ENCODE measurements at places on chromosomes 11 and 22. TPM values are rescaled to one million over a fixed set of nuclear protein-coding genes. Genes with fewer than 3 reads are reported as not detected.
A peak's percentile ranks its signal among the peaks of the same experiment; 100 is the strongest.

DNA sequence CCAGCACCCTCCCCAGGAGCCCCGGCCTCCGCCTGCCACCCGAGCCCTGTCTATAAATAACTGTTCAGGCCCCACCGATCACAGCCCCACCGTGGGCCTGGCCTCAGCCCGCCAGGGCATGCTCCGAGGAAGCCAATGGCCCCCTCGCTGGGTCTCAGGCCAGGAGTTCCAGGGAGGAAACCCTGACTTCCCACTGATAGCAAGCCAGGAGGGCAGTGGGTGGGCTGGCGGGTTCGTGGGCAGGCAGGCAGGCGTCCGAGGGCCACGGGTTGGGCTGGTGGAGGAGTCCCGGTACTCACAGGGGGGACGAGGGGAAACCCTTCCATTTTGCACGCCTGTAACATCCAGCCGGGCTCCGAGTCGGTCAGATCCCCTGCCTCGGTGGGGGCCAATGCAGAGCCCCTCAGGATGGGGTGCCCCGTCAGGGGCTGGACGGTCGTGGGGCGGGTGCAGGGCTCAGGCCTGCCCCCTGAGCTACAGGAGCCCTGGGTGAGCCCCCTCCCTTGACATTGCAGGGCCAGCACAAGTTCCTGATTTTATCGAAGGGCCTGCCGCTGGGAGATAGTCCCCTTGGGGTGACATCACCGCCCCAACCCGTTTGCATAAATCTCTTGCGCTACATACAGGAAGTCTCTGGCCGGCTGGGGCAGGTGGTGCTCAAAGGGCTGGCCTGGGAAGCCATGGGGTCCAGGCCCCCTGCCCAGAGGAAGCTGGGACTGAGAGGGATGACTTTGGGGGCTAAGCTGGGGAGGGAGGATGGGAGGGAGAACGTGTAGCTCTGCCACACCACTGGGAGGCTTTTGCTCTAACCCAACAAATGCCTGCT lies at the start of gene SPI1:
TSS of gene SPI1 (minus strand) at position 538 of the 826 bp plus-strand sequence. CDS start at position 344, 194 bp downstream.
- DNase-seq, result peak; percentile 26

DNA sequence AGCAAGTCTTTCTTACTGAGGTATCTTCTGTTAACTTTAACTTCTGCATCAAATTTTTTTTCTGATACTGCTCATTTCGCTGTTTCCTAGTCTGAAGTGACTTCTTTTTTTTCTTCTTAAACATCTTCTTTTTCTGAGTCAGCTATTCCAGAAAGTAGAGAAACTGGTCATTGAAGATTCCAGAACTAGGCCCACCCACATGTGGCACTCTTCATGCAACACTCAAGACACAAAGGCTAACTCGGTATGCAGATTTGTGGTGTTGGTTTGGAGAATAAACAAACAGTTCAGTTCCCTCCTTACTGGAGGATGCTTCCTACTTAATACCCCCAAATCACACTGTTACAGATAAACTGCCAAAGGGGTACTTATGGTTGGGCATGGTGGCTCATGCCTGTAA lies 25.2 kb upstream of the MTCH2 start:
- no peak for DNase-seq

DNA sequence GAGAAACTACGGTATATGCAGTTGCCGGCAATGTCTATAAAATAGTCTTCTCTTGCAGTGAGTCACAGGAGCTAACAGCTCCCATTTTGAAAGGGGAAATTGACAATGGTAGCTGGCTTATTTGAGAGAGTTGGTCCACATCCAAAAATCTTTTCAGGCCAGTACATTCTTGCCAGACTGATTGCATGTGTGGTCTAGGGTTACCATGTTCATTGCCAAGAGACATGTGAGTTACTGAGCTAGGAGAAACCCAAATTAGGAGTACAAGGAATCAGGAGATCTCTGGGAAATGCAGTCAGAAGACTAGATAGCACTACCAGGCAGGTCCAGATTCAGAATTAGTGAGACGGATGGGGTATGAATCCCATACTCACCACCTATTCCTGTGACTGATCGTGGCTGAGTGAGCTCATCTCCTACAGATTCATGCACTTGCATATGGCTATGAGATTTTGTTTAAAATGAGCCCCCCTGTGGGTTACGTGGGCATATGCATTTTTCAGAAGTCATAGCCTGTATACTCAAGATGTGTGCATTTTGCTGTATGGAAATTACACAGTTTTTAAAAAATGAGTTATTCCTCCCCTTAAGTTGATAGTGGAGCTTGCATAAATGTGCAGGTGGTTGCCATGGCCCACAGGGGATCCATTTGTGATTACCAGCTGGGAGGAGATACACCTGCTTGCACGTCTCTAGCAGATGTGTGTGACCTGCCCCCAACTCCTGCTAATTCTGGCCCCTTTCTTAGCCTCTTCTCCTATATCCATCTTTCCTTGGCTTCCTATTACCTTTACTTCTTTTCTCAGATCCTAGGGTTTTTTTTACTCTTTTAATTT lies 102.7 kb downstream of the COMMD9 start:
- no peak for DNase-seq

GRCh38 chr11:79807506-79807905 lies 366.7 kb upstream of the TENM4 start:
- no peak for DNase-seq

DNA sequence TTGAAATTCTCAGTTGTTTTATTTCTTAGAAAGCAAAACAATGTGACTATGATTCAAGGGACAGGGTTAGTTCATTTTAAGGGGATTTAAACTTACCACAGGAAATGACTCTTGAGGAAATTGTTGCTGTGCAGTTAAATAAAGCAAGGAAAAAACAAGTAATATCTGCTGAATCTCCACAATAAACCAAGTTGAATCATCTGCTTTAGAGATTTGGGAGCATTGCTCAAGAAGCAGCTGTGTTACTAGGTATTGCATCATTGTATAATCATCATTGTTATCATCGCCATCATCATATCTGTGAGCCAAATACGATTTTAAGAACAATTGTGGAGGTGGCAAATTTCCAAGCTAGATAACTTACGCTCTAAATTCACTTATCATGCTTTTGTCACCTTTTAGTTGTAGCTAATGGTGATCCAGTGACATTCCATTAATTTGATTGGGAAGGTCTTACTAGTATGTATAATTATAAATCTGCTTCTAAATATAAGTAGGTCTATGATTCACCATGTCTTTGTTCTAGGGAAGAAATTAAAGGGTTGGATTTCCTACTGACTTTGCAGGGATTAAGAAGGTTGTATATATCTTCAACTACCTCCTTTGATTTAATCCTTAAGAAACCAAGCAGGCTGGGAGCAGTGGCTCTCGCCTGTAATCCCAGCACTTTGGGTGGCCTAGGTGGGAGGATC lies 19.9 kb downstream of the MMP10 start:
- DNase-seq, result no peak

GRCh38 chr22:32896891-32897290 lies 95.4 kb downstream of the TIMP3 start:
- DNase-seq, result no peak

DNA sequence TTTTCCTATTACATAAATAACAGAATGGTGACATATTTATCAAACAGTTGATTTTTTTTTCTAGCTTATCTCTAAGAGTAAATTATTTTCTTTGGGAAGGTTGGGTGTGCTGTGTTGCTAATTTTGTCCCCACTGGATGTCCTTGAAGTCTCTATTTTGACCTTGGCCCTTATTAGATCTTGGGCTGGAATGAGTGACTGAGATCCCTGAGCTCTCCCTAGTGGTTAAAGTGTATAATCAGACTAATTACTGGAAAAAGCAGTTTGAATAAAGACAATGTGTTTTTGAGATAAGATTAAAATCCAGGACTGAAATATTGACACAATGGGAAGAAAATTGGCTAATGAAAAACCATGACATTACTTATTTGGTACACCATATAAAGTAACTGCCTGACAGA lies 56.1 kb downstream of the AASDHPPT start:
- no peak for DNase-seq

- DNase-seq, result no peak
Measured at GRCh38 chr22:24442352-24442744, 14.9 kb downstream of the ADORA2A start.

Gene CHADL
- total RNA-seq, result 1.2 TPM

Gene PRG3
- not detected for total RNA-seq

Data from CD4-positive, CD25-positive, alpha-beta regulatory T cell (primary cell).